ENCODE measurements at places on chromosomes 7 and 10.
A peak's percentile ranks its signal among the peaks of the same experiment; 100 is the strongest.

GRCh38 chr10:73956476-73957359 is 41.2 kb upstream of the VCL start:
- DNase-seq, result no peak

- no peak for DNase-seq
Observed at GRCh38 chr10:78458983-78459638, 425.4 kb downstream of the RPS24 start.

- no peak for DNase-seq
Observed at GRCh38 chr10:128556182-128557110, 430.2 kb upstream of the MKI67 start.

GRCh38 chr7:36928718-36929117 is 204.4 kb upstream of the AOAH start:
- DNase-seq, result no peak

GRCh38 chr7:155001756-155002410 is 1.0 kb downstream of the PAXIP1 start:
- DNase-seq, result no peak

GRCh38 chr7:121322460-121322859 is 6.3 kb upstream of the WNT16 start:
- no peak for DNase-seq

GRCh38 chr10:123150271-123150985 is 2.5 kb downstream of the HMX2 start:
- DNase-seq, result no peak

DNA sequence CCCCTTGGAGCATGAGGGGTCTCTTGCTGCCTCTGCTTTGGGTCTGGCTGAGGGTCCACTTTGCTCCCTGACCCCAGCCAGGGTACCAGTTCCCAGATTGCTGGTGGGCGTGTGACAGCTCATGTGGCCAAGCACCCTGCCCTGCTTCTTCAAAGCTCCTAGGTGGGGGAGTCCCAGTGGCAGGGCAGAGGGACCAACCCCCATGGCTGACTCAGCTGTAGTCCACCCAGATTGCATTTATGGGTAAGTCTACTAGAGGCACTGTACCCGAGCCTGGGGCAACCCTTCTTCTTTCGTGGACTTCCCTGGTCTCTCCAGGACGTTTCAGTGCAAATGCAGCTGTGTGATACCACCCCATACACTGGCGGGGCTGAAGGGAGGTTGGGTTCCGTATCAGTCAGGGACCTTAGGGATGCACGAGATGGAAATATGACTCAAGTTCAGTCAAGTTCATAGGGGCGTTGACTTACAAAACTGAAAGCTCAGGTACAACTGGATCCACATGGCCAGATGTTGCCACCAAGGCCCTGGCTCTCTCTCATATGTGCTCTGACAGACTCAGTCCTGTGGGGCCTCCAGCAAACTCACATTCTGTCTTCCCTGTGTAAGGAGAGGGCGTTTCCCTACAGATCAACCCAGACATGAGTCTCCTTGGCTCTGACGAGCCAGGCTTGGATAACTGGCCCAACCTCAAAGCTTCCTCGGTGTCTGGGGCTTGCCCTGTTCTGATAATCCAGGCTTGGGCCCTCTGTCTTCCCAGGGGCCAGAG is 13.6 kb downstream of the PTPRE start:
- no peak for DNase-seq

GRCh38 chr7:82257118-82257695 is 186.4 kb downstream of the CACNA2D1 start:
- DNase-seq, result peak; percentile 58

GRCh38 chr10:121493521-121493920 is 104.7 kb downstream of the FGFR2 start:
- DNase-seq, result no peak

GRCh38 chr10:35564341-35564968 is 40.7 kb upstream of the GJD4 start:
- no peak for DNase-seq

DNA sequence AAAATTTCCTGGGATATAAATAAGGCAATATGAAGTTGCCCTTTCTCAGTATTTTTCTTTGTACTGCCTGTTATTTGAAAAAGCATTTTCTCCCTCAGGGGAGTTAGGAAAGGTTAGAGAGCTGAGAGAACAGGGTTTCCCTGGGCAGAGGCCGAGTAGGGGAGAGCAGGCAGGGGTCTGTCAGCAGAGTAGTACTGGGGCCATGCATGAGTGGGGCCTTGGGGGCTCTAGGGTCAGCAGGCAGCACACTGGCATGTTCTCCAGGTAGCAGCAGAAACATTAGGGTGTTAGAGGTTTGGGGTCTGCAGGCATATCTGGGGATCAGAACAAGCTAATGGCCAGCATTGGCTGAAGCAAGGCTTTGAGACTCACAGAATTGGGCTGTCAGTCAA is 56.4 kb downstream of the KLRG2 start:
- no peak for DNase-seq

DNA sequence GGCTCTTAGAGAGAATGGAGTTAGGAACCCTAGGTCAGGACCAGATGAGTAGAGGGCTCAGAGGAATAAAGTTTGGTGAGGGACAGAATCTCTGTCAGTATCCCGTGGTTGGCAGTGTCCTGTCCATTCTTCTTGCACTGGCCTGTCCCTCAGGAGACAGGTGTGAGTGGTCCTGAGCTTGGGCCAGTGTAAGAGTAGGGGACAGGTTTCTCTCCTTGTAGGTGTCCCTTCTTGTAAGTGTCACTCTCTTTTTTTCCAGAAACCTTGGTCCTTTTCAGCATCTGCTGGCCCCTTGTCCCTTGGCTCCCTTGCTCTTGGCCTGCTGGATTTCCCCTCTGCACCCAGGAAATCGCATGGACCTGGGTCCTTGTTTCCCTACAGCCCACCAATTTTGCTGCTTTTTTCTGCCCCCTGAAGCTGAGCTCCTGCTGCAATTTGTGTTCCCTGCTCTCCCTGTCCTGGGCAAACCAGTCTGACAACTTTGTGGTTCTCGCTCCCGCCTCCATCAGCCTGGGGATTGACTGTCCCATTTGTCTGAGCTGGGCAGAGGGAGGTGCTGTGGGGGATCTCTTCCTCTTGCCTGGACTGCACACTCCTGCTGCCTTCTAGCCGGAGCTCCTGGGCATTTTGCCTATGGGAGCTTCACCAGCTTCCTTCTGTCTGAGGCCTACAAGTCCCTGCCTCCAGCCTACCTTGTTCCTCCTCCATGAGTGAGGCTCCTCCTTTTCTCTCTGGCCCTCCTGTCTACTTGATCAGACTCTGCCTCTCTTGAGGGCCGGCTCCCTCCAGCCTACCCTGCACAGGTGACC is 6.5 kb downstream of the TSPAN14 start:
- DNase-seq, result no peak

GRCh38 chr7:19775578-19775977 is 2.2 kb upstream of the TMEM196 start:
- no peak for DNase-seq

DNA sequence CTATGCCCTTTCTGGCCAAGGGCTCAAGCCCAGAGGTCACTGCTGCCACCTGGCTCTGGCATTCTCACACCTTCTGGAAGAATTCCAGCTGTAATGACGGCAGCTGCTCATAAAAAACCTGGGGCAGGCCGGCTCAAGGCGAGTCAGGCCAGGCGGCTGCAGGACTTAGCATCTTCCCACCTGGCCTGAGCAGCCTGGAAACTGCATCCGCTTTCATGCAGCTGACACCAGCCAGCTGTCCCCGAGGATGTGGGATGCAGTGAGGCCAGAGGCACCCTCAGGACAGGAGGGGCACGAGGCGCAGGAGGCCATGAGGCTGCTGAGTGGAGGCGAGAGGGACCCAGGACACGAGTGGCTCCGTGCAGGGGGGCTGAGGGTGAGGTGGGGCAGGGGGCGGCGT is 47.5 kb upstream of the ADGRA1 start:
- no peak for DNase-seq

DNA sequence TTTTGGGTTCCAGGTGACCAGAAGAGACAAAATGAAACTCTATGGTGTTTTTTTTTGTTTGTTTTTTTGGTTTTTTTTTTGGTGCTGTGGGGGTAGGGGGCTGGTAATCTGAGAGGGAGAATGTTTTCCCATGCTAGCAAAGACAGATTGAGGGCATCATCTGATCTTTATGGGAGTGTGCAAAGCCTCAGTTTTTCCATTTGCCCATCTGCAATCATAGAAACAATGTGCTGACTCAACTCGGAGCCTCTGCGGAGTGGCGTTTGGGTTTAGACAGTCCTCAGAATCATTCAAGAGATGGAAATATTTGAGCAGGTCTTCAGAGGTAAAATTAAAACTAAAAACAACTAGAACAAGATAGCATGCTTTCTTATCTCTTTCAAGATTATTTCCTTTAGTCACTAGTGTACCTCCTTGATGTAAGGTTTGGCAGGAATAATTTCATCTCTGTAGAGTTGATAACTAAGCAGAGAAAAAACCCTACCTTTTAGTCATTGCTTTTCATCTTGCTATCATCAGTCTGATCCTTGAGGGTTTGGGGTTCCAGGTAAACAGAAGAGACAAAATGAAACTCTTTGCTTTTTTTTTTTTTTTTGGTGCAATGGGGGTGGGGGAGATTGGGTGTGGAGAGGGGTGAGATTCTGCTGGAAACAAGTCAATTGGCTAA is 18.0 kb downstream of the CNNM2 start:
- no peak for DNase-seq

DNA sequence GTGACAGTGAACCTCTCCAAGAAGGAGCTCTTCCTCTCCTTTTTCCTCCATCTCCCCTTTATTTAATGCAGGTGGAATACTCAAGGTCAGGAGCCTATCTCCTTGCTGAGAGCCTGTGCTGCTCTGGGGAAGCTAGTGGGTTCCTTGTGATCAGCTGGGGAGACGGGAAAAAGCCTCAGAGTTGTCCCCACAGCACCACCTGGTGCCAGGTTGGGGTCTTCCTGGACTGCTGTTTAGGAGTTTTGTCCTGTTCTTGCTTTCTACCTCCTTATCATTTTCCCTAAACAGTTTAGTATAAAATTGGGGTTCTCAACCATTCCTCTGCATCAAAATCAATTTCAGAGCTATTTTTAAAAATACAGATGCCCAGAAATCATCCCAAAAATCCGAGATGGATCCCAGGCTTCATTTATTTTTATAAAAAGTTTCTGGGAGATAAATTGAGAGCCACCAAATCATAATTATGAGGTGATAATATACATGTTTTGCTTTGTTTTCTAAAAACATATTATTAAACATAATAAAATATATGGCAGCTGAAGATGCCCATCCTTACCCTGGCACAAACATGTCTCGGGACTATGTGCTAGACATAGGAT is 44.3 kb downstream of the MACC1 start:
- peak; percentile 5 for DNase-seq

DNA sequence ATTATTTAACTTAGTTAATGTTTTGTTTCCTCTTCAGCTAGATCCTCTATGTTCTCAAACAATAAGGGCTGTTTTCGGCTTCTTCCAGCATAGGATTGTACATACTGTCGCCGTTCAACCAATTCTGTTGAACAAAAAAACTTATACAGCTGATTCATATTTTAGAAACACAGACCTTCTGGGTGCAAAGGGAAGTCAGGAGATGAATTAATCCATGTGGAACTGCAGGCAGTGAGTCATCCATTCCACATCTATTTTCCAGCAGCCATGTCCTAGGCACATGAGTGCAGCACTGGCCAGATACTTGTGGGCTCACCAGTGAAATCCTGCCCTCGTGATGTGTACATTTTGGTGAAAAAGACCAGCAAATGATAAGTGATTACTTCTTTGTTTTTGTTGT is 163.2 kb downstream of the JAZF1 start:
- DNase-seq, result no peak

DNA sequence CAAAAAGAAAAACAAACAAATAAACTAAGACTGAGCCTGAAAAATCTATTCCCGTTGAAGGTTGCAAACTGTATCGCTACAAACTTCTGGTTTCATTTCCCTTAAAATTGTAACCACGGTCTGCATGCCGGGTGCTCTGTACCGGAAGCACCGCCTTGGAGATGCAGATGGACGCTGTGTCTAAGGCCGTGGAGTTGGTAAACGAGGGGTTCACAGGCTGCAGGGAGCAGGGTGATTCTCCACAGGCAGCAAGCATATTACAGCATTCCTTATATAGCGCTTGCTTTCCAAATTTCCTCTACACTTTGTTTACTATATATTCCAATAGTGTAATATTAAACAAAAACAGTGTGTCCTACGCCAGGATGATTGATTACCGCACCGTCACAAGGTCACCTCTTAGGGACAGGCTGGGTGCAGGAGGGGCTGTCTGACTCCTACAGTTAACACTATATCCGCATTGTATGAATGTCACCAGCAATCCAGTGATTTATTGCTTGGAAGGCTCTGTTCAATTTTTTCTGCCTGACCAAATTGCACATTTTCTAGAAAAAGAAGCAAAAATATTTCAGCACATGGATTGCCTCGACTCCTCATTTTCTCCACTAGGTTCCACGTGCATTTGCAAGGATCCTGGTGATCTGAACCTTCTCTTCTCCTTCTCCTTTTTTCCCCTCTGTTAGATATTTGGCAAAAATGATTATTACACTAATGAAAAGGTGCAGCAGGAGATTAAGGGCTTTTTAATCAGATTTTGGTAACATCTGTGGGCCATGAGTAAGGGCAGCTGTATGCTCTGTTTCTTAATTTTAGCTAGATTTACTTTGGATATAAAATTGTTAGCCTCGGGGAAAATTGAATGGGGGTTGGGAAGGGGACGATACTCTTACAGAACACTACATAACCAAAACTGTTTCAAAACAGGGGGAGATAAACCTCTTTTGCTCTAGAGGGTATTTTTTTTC is 325.8 kb upstream of the MGMT start:
- DNase-seq, result no peak

- no peak for DNase-seq
Observed at GRCh38 chr7:48781752-48782151, 142.6 kb upstream of the CDC14C start.

- DNase-seq, result no peak
Observed at GRCh38 chr7:108480311-108480710, 24.1 kb upstream of the NRCAM start.

DNA sequence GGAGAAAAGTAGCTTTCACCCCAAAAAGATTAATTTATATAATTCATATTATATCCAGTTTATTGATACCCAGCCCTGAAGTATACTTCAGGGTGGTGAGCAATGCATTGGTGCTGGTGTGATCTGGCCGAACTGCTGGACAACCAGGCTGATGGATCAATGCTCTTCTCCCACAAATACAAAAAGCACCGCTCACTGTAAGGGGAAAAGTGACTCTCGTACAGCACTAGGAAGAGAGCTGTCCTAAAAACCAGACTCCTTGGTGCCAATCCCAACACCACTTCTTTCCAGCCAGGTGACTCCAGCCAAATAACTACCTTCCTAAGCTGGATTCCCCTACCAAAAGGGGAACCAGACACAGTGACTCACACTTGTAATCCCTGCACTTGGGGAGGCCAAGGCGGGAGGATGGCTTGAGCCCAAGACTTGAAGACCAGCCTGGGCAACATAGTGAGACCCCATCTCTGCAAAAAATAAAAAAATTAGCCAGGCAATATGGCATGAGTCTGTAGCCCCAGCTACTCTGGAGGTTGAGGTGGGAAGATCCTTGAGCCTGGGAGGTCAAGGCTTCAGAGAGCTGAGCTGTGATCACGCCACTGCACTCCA is 13.1 kb upstream of the TNPO3 start:
- DNase-seq, result no peak

- DNase-seq, result no peak
Observed at GRCh38 chr10:33215154-33215553, 119.3 kb downstream of the NRP1 start.

- DNase-seq, result no peak
Observed at GRCh38 chr7:133858311-133858710, 268.8 kb upstream of the LRGUK start.

Data from NCI-H1694 treated with DMSO at 0.1 percent for 48 hours (cell line).